Inflammatory macrophage (primary cell): ENCODE measurements at places on chromosomes 11 and 22.

- peak; percentile 48 for DNase-seq
These were observed 9.0 kb upstream of the VPREB1 start for GRCh38 chr22:22235558-22235957.

DNA sequence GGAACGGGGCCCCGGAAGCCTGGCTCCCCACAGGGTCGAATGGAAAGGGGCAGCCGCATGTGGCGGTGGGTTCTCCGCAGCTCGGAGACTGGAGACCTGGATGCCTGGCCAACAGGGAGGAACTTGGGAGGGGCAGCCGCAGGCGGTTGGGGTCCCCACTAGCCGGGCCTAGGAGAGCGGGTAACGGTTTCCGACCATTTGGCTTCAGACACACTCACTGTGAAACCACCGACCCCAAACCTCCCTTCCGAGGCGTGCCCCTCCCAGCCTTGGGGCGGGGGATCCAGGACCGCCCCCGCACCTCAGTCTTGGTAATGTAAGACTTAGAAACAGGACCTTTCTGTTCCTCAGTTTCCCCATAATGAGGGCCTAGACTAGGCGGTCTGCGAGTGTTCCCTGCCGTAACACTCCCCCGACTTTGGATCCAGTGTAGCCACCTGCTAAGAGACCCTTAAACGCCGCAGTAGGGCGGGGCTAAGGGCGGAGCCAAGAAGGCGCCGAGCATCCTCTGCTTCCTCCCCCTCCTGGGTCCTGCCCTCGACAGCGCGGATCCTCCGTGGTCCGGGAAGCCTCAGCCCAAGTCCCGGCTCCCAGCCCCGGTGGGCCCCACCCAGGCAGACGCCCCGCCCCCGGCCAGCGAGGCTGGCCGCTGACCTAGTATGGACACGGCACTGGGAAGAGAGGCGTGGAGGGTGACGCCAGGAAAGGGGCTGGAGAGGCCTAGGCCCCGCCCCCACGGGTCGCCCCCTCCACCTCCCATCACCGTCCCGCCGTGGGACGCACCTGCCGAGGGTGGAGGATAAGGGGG is 1.8 kb upstream of the RASGRP2 start:
- DNase-seq, result peak; percentile 76

DNA sequence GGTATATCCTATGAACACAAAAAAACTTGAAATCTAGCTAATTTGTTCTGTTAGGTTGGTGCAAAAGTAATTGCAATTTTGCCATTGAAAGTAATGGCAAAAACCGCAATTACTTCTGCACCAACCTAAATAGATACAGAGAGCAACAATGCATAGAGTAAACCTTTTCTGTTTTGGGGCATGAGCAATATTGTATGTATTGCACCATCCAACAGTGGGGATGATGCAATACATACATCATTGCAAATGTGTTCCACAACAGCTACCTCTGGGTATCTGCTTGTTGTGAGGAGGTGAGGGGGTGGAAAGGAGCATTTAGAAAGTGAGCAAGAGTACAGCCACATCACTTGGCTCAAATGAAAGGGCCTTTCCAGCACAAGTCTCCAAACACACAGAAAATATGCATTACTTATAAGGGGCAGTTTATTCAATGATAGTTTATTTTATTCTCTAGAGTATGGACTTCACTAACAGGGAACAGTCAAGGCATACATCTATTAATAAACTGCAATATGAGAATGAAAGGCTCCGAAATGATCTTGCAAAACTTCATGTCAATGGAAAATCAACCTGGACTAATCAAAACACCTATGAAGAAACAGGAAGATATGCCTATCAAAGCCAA is 77.3 kb downstream of the DEUP1 start:
- DNase-seq, result peak; percentile 22

DNA sequence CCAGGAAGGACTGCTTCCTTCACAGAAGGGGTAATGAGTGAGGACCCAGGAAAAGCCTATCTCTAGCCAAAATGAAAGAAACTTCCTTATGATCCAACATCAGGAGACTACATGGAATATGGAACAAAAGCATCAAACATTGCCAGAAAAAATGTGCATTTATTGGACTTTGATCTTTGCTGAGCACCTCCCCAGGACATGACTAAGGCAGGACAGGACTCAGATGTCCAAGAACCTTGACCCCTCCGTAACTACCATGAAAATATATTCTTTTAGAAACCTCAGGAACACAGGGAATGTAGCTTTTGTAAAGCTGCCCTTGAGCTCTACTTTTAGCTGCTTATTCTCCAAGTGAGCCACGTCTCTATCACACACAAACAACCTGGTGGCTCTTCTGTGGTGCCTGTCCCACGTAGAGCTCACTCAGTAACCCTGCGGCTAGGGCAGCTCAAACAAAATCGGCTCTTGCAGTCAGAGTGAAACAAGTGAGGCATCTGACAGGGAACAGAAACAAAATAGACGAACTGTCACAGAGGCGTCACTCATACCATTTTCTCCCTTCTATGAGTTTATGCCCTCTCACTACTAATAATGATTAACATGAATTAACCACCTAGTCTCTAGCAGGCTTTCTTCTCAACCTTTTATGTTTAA is 471.5 kb upstream of the API5 start:
- DNase-seq, result no peak

- DNase-seq, result no peak
These were observed 41.6 kb downstream of the SLC22A12 start for GRCh38 chr11:64632654-64633053.

GRCh38 chr11:114076921-114077331 is 17.4 kb downstream of the ZBTB16 start:
- no peak for DNase-seq
